Activated T-helper 1 cell treated with anti-CD3 and anti-CD28 coated beads, Interleukin-2, amount 50 U/mL, for 16 hours (primary cell): ENCODE measurements at places on chromosomes 11 and 22.

DNA sequence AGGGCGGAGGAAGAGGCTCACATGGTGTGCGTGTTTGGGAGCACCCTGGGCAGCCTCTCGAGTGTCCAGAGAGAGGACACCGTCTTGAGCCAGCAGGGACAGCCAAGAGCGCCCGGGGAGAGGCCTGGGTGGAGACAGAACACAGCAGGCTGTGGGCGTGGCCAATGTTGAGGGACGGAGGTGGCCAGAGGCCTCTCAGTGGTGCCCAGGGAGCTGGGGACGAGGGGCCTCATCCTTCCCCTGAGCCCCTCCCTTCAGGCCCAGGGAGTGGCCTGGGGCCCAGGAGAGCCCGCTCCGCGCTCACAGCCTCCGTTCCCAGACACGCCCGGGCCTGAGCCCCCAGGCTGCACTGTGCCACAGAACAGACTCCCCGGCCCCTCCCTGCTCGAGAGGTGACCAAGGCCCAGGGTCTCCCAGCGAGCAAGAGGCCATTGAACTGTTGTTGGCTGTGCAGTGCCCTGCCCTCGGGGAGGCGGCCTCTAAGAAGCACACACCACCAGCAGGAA, 48.4 kb downstream of the CDKN1C start:
- DNase-seq: no peak

DNA sequence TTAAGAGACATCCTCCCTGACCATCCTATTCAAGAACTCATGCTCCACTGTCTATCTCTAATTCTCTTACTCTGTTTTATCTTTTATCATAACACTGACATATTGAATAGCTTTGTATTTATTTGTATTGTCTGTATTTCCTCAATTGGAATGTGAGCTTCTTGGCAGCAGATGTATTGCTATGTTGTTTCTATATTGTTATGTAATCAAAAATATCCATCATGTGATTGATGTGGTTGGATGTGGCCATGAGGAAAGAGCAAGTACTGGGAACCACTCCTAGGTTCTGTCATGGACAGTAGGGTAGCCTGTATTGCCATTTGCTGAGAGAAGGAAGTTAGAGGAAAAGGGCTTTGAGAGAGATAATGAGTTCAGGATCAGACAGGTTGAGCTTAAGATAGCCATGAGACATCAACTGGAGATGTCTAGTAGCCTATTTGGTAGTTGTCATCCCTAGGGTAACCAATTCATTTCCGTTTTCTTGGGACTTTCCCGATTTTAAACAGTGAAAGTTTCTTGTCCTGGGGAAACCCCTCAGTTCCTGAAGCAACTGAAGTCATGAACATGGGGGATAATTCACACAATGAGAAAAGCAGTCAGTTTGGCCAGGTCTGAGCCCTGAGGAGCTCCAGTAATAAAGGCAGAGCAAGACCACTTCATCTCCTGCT, 404.5 kb downstream of the INSC start:
- no peak for DNase-seq

- DNase-seq: peak; percentile 4
Measured at GRCh38 chr11:117144477-117145392, 648 bp downstream of the PAFAH1B2 start.

DNA sequence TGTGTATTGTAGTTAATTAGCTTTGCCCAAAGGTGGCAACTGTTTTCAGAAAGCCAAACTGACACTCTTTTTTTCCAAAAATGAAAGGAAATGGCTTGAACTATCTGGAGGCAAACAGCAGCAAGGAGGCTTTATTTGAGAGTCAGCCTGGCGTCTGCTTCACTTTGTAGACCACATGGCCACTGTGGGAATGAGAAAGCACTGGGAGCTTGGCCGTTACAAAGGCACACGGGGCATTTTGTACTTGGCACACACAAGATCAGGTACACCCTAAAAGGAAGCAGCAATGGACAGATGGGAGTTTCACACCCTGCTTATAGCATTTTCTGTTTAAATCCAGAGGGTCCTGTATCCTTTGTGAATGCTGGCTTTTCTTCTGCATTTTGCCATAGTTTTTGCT, 126.3 kb downstream of the MPPED2 start:
- DNase-seq: no peak

DNA sequence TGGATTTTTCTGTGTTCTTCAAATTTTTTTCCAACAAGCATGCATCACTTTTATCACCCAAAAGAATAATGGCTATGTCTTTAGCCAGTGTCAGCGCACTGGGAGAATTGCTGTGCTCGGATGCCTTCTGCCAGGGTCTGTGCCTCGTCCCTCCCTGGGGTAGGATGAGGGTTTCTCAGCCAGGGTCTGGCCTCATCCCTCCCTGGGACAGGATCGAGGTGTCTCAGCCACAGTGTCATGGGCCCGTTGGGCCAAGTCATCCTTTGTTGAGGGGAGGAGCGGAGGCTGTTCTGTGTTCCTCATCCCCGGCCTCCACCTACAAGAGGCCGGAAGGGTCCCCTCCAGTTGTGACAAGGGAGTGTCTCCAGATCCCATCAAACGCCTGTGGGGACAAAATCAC, 22.7 kb downstream of the LINC01488 start:
- DNase-seq: no peak

DNA sequence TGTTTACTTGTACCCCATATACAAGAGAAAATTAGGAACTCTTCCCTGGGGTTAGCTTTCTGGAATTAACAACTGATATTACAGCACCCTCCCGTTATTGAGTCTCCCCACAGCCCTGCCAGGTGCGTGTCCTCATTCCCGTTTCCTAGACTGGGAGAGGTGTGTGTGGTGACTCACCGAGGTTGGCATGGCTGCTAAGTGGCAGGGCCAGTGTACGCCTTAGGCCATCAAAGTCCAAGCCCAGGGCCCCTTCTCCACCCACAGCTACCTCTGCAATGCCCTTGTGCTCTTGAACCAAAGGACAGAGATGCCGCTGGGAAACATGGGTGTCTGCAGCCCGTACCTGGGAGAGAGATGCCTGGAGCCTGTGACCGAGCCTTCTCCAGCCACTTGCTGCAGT, 12.3 kb downstream of the IFT27 start:
- no peak for DNase-seq

DNA sequence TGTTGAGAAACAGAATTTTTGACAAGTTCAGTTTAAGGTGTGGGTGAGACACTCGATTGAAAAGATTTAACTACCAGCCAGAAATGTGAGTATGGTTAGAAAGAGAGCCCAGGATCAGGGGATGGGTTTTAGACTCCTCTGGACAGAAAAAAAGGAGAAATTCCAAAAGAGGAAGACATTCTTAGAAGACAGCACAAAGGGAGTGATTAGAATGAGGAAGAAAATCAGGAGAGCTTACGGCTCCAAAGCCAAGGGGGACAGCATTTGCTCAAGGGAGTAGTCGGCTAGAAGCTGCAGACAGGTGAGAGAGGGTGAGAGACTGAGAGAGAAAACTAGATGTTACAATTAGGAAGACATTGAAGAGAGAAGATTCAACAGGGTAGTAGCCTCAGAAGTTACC, 166.1 kb downstream of the ADAMTS15 start:
- no peak for DNase-seq

DNA sequence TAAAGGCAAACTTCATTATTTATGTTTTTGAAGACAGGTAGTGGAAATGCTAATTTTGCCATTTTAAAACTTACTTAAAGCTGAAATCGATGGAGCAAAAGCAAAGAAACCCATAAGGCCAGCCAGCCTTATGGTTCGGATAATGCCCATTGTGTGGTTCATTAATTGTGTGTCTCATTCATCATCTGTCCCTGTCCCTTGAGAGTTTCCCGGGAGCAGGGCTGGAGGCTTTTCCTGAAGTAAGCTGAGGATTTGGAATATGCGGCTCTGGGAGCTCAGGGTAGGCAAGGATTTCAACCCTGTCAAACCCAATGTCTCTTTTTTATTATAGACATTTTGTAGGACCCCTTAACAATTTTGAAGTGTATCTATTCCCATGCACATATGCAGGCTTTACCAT, 790.0 kb upstream of the KIRREL3 start:
- DNase-seq: no peak

DNA sequence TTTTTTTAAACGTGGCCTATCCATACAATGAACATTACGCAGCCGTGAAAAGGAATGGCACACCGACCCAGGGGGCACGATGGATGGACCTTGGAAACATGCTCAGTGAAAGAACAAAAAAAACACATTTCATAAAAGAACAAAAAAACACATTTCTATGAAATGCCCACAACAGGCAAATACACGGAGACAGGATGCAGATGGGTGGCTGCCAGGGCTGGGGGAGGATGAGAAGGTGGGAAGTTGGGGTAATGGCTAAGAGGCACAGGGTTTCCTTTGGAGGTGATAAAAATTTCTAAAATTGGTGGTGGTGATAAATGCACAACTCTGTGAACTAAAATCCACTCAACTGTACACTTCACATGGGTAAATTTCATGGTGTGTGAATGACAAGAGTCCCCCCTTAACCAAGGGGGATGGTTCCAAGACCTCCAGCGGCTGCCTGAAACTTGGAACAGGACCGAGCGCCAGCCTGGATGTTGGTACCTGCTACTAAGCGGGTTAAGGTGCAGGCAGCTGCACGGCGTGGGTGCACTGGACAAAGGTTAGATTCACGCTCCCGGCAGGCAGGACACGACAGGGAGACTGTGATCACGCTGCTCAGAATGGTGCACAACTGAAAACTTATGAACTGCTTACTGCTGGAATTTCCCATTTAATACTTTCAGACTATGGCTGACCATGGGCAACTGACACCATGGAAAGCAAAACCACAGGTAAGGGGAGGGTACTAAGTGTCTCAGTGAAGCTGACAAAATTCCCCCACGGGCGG, 16.5 kb downstream of the BRD1 start:
- no peak for DNase-seq

- DNase-seq: no peak
Measured at GRCh38 chr11:131422029-131422428, 51.6 kb downstream of the NTM start.

DNA sequence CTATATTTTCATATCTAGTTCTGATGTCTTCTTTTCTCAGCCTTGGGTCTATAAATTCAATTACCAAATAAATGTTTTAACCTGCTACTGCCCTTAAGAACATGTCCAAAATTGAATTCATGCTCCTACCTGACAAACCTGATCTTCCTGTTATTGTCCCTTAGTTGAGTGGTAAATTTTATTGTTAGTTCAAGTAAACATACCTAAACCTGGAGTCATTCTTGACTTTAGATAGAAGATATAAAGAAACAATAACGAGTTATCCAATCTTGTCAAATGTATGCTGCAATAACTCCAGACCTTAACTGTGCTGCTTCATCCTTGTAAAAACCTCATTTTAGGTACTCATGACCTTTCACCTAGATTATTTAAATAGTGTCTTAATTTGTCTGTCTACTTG, 34.6 kb upstream of the SC5D start:
- no peak for DNase-seq

DNA sequence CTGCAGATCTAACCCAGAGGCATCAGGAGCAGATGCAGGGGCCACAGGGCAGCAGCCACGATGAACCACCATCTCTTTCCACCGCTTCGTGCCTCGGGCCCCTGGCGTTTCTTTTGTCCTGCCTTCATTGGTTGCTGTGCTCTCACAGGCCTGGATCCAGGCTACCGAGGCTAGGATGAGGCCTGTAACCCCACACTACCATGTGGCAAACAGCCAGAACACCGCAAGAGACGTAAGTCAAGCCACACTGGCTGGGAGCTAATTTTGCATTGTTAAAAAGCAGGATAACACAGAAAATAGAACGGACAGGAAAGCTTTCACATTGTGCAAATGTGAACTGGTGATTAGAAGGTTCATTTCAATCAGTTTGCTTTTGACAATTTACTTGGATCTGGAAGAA, 15.7 kb upstream of the ARFGAP3 start:
- DNase-seq: no peak

DNA sequence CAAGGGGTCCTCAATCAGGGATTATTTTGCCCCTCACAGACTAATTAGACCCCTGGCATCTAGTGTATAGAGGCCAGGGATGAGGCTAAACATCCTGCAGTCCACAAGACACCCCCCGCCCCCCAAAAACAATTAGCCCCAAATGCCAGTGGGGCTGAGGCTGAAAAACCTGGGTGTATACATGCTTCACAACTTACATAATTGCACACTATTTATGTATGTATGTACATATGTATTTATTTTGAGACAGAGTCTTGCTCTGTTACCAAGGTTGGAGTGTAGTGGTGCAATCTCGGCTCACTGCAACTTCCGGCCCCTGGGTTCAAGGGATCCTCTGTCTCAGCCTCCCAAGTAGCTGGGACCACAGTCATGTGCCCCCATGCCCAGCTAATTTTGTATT, 28.8 kb upstream of the SHANK2 start:
- DNase-seq: no peak

DNA sequence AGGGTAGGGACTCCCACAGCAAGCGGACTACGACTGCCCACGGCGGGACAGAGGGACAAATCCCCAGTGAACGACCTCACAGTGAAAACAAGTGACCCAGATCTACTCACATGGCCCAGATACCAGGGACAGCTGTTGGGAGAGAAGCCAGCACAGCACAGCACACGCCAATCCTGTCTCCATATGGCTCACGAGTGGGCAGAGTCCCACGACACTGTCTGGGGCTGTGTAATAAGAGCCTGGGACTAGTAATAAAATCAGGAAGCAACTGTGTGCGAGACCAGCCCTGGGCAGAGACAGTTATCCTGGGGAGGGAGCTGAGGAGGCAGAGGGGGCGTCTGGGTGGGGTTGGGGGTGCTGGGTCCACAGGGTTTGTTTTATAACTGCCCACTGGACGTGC, 385.0 kb downstream of the CTTN start:
- DNase-seq: no peak

DNA sequence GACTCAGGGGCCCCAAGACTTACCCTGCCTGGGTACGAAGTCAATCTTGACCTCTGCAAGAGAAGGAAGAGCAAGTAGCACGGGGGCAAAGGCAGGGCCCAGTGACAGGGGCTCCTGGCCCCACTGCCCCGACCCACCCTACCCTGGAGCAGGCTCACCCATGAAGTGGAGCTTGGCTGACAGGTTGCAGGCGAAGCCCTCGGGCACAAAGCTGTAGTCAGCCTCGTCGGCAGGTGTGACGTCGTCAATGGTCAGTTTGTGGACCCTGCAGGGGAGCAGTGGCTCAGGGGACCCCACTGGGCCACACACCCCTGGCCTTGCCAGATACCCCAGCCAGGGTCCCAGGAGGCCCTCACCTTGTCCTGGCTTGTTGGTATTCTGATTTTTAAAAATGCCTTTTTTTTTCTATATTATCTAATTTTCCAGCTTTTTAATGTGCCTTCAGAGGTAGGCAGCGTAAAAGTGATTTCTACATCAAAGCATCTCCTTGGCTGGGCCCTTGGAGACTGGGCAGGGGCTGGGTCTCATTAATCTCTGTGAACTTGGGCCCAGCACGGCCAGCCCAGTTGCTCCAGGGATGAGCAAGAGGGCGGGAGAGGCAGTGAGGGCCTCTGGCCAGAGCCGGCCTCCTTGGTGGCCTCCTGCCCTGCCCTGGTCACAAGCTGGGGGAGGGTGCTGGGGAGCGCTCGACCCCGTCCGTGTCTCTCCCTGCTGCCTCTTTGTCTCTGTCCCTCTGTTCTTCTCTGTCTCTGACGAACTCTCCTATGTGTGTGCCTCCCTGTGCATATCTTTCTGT, 11.3 kb downstream of the MYBPC3 start:
- DNase-seq: no peak
